ENCODE measurements at places on chromosomes 5 and 9.

DNA sequence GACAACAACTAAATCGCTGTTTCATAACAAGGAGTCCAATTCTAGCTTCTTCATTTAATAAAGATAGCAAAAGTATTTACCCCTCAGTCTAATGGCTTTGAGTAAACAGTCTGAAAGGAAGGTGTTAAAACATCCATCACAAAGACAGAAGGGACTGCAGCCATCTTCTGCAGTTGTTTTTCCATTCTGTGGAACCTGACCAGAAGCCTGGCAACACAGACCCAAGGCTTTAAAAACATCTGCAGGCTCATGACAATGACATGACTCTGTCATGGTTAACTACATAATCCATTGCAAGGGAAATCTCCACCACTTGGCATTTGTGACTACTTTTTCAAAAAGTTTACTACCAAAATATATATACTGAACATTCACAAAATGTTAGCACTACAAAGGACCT is 51.9 kb downstream of the ELL2 start:
- DNase-seq: no peak

- DNase-seq: no peak
Observed at GRCh38 chr9:18976221-18976708, 56.7 kb downstream of the SAXO1 start.

- DNase-seq: no peak
Observed at GRCh38 chr5:13611604-13612003, 332.9 kb downstream of the DNAH5 start.

DNA sequence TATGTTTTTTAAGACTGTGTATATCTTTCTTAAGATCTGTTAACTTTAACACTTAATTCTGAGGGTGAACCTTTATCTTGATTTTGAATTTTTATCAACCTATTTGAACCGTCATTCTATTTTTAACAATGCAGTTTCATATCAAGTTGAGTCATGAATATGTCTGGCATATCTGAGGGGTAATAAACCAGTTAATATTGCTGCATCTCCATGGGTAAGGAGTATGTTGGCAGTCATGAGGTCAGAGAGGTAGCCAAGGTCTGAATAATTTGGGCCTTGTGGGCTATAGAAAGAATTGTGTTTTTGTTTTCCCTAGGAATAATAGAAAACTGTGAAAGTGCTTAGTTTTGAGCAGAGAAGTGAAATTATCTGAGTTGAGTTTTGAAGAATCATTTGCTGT is 419.0 kb downstream of the PLK2 start:
- DNase-seq: no peak

DNA sequence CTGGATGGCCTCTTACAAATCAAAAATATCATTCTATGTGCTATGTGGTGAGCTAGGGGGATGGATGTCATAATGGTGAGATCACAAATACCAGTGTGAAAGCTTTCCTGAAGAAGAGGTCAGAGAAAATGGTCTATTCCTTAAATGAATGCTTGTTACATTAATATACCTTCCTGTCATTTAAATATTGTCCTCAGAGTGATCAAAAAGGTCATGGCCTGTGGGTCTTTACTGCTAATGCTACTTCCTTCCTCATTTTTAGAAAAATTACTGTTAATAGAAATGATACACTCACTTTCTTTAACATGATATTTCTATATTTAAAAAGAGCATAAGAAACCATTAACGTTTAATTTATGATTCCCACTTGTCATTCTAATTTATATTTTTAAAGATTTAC is 9.7 kb downstream of the OMD start:
- DNase-seq: no peak

- no peak for DNase-seq
Observed at GRCh38 chr5:52989781-52990527, 802 bp downstream of the ITGA2 start.

- no peak for DNase-seq
Observed at GRCh38 chr9:118418887-118419565, 714.8 kb downstream of the TLR4 start.

- DNase-seq: no peak
Observed at GRCh38 chr9:137030538-137031527, 1.1 kb downstream of the FUT7 start.

- DNase-seq: peak; percentile 15
Observed at GRCh38 chr5:79853676-79854418, 137.2 kb downstream of the MTX3 start.

DNA sequence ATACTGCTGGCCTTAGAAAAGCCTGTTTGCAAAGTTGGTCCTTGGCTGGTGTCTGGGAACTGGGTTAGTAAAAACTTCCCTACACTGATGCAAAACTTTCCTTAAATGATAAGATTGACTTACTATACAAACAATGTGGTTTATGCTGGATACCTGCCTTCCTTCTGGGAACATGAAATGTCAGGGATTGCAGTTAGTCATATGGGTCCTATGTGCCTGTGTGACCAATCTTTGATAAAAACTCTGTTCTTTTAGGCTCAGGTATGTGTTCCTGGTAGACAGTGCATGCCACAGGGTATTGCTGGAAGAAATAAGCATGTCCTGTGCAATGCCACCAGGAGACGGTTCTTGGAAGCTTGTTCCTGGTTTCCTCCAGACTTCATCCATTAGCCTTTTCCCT is 173.3 kb downstream of the RMI1 start:
- DNase-seq: no peak

DNA sequence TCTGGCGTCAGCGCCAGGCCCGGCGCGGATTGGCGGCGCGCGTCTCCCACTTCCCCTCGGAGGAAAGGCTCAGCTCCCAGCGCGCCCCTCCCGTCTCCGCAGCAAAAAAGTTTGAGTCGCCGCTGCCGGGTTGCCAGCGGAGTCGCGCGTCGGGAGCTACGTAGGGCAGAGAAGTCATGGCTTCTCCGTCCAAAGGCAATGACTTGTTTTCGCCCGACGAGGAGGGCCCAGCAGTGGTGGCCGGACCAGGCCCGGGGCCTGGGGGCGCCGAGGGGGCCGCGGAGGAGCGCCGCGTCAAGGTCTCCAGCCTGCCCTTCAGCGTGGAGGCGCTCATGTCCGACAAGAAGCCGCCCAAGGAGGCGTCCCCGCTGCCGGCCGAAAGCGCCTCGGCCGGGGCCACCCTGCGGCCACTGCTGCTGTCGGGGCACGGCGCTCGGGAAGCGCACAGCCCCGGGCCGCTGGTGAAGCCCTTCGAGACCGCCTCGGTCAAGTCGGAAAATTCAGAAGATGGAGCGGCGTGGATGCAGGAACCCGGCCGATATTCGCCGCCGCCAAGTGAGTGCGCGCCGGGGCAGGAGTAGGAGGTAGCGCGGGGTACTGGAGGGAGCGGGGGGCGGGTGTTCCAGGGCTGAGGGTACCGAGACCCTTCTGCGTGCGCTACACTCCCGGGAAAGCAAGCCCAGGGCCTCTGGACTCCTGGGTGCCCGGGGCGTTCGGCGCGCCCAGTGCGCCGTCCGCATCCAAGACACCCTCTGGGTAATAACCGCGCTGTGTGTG is at the start of gene MSX2:
MSX2 (plus strand) TSS at position 99 of the 777 bp plus-strand sequence; CDS start at position 177, 78 bp downstream.
- DNase-seq: peak; percentile 14

DNA sequence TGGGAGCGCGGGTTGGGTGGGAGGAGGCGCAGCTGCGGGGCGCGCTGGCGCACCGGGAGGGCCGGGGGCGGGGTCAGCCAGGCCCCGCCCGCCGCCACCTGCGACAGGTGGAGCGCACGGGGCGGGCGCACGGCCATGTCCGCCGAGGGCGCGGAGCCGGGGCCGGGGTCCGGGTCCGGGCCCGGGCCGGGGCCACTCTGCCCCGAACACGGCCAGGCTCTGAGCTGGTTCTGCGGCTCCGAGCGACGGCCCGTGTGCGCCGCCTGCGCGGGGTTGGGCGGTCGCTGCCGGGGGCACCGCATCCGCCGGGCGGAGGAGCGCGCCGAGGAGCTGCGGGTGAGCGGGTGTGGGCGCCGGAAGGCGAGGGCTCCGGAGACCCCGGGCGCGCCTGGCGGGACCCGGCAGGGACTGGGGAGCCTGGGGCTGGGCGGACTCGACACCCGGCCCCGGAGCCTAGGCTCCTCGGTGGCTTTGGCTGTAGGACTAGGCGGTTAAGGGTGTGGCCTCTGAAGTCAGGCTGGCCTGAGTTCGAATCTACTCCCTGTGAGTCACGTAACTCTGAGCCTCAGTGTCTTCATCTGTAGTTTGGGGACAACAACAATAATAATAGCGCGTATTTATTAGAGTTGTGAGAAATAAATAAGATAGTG is at the start of gene BSPRY:
BSPRY (plus strand) TSS at position 97 of the 650 bp plus-strand sequence; CDS start at position 136, 39 bp downstream.
- no peak for DNase-seq

DNA sequence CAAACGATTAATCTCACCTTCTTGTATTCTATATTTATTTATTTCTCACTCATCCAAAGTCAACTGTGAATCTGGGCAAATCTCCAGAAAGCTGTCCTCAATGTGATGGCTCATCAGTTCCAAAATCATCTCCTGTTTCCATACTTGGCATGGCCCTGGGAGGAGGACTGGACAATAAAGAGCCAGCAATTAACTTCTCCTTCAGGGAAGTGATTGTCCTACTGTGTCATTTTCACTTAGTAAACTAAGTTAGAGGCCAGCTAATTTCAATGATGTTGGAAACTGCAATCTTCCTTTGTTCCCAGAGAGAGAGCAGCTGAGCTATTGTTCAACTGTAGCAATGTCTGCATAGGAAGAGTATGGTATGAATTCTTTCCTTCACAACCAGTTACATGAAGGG is 17.5 kb downstream of the CDH12 start:
- DNase-seq: no peak

DNA sequence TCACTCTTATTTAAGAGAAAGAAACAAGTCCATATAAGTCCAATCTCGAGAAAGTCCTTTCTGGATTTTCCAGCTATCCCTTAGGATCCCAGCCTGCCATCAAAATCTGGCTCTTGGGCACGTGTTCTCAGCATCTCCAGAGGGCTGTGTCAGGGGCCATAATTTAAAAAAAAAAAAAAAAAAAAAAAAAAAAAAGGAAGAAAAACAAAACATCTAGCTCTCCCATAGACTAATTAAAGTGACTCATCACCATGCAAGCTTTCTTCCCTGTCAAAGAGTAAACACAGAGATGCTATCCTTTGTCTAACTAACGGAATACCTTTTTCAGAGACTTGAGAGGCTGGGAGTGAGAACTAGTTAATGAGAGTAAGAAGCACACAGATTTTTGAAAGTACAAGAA is 44.9 kb upstream of the MYO10 start:
- no peak for DNase-seq

DNA sequence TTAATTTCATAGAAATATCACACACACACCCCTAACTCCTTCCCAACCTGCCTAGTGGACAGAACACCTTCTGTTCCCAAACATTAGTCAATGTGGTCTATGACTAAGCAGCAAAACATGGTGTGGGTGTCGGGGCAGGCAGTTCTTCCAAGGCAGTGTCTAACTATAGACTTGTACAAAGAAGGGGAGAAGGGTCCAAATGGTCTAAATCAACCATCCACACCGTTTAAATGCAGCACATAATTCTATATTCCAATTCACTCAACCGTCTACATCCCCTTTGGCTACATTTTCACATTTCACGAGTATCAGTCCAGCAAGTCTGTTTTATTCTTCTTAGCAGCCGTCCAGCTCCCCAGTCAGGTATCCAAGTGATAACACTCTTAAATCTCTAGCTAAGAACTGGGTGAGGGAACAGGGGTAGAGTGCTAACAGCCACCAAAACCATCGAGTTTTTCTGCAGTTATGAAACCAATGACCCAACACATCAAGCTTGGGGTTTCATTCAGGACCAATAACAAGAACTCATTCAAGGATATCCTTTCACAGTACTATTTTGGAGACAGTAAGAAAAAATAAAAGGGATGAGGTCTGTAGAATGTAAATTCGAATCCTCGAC is 3.3 kb downstream of the ZNF608 start:
- no peak for DNase-seq

GRCh38 chr5:132435886-132436285 is 54.7 kb downstream of the IRF1 start:
- DNase-seq: no peak

- DNase-seq: no peak
Observed at GRCh38 chr9:136237486-136238341, 7.9 kb downstream of the QSOX2 start.

DNA sequence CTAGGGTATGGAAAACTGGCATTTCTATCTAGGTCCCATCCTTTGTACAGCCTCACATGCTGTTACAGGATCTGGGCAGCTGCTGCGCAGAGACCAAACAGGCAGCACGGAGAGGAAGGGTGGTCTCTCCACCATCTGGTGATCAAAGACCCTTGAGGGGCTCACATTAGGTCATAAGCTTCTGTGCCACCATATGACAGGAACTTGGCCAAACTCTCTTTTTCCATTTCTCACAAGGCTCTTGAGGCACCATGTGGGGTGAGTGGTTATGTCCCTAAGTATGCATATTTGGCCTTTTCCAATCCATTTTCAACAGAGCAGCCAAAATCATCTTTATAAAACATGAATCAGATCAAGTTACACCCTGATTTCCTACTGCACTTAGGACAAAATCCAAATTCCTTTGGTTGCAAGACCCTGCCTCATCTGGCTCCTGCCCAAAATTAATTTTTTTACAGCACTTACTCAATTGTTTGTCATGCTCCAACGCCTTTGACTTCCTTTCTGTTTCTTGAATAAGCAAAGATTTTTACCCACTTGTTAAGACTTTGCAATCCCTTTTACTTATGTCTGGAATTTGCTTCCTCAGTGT is 730.0 kb downstream of the MAT2B start:
- DNase-seq: no peak

- DNase-seq: no peak
Observed at GRCh38 chr5:150519978-150520377, 12.0 kb downstream of the NDST1 start.

DNA sequence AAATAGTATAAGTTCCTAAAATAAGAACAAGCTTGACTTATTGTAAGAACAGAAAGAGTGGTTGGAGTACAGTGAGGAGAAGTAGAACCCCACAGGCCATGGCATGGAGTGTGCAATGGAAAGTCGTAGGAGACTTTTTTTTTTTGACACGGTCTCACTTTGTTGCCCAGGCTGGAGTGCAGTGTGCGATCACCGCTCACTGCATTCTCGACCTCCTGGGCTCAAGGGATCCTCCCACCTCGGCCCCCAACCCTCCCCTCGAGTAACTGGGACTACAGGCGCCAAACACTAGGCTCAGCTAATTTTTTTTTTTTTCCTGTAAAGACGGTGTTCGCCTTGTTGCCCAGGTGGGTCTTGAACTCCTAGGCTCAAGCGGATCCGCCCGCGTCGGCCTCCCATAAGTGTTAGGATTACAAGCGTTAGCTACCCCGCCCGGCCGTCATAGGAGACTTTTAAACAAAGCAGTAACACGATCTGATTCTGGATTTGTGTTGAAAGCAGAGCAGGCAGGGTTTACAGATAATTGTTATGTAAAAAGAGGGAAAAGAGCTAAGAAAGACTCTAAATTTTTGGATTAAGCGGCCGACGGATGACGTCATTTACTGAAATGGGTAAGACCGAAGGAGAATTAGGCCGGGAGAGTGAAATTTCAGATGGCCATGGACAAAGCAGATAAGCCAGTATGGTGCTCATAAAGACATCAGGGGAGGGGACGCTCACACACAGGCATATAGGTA is 752 bp downstream of the TSTD2 start:
- DNase-seq: no peak

GRCh38 chr9:81083854-81084512 is 605.4 kb downstream of the TLE1 start:
- no peak for DNase-seq
